ENCODE measurements at places on chromosomes 16 and 17. TPM values are rescaled to one million over a fixed set of nuclear protein-coding genes. Genes with fewer than 3 reads are reported as not detected.

Gene PABPN1L
- 0.26 TPM for polyA plus RNA-seq

Gene KRT36
- polyA plus RNA-seq = 0.22 TPM

Gene NDRG4
- 31.3 TPM for polyA plus RNA-seq

Gene ADAD2
- 25.9 TPM for polyA plus RNA-seq

Gene AIPL1
- 0.10 TPM for polyA plus RNA-seq

DNA sequence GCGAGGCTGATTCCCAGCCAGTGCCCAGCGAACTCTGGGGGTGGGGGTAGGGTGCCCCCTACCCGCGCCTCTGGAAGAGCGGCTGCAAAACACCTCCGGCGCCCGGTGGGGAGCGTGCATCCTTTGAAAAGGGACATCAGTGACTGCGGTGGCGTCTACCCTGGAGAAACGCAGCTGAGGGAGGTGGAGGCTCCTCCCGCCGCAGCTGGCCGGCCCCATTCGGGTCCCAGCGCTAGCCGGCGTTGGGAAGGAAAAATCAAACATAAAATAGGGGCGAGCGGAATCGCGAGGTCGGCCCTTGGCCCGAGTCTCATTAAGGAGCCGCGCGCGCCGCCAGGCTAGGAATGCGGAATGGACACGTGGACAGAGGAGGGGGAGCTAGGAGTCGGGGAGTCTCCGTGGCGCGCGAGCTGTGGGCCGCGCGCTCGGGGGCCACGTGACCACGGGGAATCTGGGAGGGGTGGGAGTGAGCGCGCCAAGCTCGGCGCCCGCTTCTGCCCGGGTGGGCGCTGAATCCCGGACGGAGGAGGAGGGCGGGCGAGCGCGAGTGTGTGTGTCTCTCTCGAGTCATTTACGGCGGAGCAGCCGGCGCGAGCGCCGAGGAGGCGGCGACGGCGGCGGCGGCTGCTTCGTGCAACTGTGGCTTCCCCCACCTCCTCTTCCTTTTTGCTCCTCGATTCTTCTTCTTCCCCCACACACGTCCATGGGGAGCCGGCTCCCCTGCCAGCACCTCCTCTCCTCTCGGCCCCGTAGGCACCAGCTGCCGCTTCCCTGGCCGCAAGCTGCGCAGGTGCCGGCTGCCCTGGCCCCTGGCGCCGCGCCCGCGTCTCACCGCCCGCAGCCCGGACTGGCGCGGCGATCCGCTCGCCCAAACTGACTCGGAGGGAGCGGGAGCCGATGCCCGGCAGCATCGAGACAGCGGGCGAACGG is at the start of gene TMEM132E:
TMEM132E (plus strand) TSS at position 566 of the 930 bp plus-strand sequence. CDS start 1,495 bp downstream, outside the sequence.
- DNase-seq = no peak
- peaks cover 32% of the 10 kb centered on the region for H3K4me1 ChIP-seq
- H3K27ac ChIP-seq = no peak within 1 kb of the TSS

DNA sequence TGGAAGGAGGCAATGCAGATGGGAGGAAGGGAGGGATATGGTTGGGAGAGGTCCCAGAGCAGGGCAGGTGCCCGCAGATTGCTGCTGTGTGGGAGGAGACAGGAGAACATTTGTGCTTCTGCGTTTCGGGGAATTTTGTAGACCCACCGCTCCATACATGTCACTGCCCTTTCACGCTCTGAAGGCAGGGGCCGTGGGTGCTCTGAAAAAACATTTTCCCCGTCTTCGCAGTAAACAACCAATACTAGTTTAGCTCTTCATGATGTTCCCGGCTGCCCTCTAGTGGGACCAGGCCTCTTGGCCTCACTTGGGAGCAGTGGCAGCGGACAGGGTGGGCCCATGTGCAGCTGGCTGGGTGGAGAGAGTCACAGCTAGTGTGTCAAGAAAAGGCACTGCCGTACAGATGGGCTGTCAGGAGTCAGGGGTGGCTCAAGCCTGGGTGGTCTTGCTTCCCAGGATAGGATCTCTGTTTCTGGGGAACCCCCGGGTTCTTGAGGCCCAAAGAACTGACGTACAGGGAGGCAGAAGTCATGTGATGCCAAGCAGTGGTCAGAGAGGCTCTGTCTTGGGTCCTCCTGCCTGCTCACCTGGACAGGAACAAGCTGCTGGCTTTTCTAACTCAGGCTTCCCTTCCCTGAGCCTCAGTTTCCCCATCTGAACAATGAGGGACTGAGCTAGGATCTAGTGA is 46.5 kb upstream of the CPNE2 start:
- no peak overlapping the region for H3K4me3 ChIP-seq
- no peaks in the 10 kb centered on the region for H3K27me3 ChIP-seq
- peaks cover 62% of the 10 kb centered on the region for H3K4me1 ChIP-seq
- peak; percentile 87 for DNase-seq
- peaks cover 45% of the 10 kb centered on the region for H3K36me3 ChIP-seq

DNA sequence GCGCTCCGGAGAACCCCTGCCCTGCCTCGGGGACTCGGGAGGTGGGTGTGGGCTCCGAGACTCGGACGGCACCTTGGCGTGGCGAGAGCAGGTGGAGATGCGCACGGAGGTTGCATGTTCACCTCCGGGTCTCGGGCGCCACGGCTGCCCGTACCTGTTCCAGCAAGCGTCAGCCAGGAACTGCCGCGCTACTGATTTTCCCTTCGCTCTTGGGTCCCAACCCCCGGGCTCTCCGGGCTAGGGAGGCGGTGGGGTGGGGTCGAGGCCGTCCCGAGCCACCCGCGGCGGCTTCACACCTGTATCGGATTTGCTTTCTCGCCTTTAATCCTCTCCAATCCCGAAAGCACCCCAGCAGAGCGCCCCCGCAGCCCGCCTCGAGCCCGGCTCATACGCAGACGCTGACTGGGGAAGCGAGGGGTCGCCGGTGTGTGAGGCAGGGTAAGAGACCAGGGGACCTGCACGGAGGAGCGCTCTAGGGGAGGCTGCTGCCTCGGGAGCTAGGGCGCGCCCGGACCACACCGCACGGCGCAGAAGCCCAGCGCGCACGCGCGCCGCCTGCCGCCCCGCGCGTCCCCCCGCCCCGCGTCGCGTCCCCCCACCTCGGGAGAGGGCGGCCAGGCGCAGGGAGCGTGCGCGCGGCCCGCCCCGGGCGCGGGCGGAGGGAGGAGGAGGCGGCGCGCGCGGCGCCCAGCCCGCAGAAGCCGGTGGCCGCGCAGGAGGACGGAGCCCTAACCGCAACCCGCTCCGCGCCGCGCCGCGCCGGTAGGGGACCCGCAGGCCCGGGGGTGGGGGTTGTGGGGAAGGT is at the start of gene DUSP14:
DUSP14 (plus strand) TSS at position 695 of the 805 bp plus-strand sequence. CDS start 22,382 bp downstream, outside the sequence.
- peaks cover 6% of the 10 kb centered on the region for H3K27me3 ChIP-seq
- H3K36me3 ChIP-seq = no peaks in the 10 kb centered on the region
- peaks cover 14% of the 10 kb centered on the region for H3K4me1 ChIP-seq
- DNase-seq = peak; percentile 92
- H3K4me3 ChIP-seq = peak within 1 kb of the TSS; percentile 90

DNA sequence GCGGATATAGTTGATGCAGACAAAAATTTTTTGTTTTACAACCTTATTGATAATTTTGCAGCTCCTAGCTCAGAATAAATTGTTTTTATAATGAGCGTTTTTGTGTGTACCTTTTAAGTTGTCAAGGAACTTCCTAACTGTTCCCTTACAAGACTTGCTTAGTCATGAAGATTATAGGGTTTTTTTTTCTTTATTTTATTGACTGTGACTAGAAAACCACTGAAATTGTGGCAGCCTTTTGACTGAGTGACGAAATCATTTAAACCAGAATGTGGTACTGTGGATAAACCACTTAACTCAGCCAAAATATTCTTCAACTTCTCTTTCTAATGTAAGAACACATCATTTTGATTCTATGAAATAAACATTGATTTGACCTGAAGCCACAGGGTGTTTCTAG is 40.8 kb upstream of the VPS4A start:
- no peak overlapping the region for H3K27ac ChIP-seq
- no peaks in the 10 kb centered on the region for H3K4me1 ChIP-seq
- H3K27me3 ChIP-seq = no peaks in the 10 kb centered on the region
- peaks cover 58% of the 10 kb centered on the region for H3K36me3 ChIP-seq
- H3K4me3 ChIP-seq = no peak overlapping the region
- DNase-seq = no peak

- peak overlapping the region; percentile 26 for H3K27ac ChIP-seq
- no peak for DNase-seq
- H3K4me3 ChIP-seq = no peak overlapping the region
- no peaks in the 10 kb centered on the region for H3K36me3 ChIP-seq
Measured at GRCh38 chr17:40522250-40522960, 21.0 kb upstream of the TNS4 start.

DNA sequence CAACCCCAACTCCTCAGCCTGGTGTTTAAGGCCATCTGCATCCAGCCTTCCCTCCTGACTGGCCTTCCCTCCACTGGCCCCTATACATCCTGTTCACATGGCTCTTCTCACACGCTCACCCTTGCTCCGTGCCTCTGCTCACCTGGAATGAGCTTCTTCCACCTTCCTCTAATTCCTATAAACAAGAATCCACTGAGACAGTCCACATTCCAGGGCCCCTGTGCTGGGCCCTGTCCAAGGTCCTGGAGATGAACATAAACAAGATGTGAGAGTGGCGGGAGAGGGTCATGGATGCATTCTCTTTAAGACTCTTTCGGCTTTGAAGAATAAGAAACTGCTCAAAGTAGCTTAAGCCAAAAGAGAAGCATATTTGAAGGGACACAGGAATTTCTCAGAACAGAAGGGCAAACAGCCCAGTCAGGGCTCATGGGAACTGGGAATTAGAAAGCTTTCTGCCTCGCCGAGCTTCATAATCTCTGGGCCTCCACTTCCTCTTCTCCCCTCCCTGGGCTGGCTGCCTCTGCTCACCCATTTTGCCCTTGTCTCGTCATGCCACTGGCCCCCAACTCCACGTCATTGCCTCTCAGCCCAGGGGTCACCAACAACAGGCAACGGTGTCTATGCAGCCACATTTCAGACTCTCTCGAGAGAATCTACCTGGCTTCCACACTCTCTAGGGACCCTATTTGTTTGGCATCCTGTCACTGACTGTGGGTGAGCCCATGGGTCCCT is 13.5 kb downstream of the SPPL2C start:
- no peak overlapping the region for H3K27ac ChIP-seq
- H3K27me3 ChIP-seq = no peaks in the 10 kb centered on the region
- no peaks in the 10 kb centered on the region for H3K4me1 ChIP-seq
- no peak for DNase-seq
- no peaks in the 10 kb centered on the region for H3K36me3 ChIP-seq

DNA sequence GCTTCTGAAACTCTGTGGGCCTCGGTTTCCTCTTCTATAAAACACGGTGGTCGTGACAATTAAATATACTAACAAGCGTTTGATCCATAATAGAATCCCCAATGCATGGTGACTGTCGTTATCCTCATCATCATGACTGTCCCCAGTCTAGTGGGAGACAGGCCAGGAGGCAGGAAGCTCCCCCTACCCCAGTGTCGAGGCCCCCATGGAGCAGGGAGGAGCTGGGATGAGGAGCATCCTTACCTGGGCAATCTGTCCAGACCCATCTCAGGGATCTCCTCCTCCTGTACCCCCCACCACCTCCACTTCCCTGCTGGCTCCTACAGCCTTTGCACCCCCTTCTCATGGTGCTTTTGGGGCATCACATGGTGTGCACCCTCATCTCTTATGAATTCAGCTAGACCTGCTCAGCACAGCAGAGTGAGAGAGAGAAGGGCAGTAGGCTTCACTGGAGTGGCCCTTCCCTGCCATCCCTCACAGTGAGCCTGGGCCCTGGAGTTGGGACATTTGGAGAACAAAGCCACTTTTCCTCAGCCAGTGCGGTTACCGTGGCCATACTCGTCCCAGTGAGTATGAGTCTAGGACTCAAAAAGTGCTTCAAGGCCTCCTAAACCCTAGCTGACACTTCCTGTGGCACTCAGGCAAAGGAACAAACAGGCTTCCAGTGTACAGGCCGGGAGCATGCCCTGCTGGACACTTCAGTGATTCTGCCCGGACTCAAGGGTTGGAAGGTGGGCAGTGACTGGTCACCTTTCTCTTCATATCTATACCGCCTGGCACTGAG is 148.6 kb downstream of the CLEC16A start:
- peaks cover 39% of the 10 kb centered on the region for H3K4me1 ChIP-seq
- H3K36me3 ChIP-seq = peaks cover 52% of the 10 kb centered on the region
- no peak overlapping the region for H3K27ac ChIP-seq

DNA sequence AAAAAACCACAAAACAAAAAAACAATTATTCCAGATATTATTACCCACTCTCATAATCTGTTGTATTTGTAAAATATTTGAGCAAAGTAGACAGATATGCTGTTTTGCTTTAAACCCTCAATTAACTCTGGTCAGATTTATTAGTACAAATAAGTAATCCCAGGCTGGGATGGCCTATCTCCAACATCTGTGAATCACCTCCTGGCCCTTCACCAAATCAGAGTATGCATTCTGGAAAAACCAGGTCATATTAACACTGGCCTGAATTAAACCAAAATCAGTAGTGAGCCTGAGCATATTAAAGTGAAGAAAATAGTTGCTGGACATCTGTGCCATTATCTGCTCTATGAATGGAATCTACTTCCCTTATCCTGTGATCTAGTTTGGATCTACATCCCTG is 41.0 kb downstream of the STAT3 start:
- H3K4me1 ChIP-seq = peaks cover 11% of the 10 kb centered on the region
- no peak overlapping the region for H3K4me3 ChIP-seq
- no peak overlapping the region for H3K27ac ChIP-seq
- no peaks in the 10 kb centered on the region for H3K27me3 ChIP-seq

DNA sequence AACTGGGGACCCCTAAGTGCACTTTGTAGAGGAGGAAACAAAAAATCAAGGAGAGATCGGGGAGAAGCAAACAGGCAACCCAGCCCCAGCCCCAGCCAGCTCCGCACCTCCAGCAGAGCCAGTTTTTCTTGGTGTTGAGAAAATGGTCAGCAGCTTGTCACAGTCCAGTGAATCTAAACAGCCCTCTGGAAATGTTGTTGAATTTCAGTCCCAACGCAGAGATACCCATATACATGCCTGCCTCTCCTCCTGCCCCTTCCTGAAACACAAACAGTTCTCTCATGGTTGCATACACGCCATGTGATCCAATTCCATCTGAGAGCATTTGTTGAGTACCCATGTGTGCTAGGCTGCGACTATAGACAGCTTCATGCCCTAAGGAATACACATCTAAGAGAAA is 42.4 kb upstream of the LHX1 start:
- DNase-seq = no peak
- no peaks in the 10 kb centered on the region for H3K4me1 ChIP-seq
- H3K4me3 ChIP-seq = no peak overlapping the region
- no peaks in the 10 kb centered on the region for H3K36me3 ChIP-seq
- H3K27ac ChIP-seq = no peak overlapping the region

GRCh38 chr17:50909765-50910605 is 43.8 kb upstream of the TOB1 start:
- H3K27ac ChIP-seq = peak overlapping the region; percentile 94
- DNase-seq = no peak
- no peak overlapping the region for H3K4me3 ChIP-seq
- no peaks in the 10 kb centered on the region for H3K27me3 ChIP-seq
- no peaks in the 10 kb centered on the region for H3K4me1 ChIP-seq

GRCh38 chr17:4837471-4838308 is 4.5 kb downstream of the MINK1 start:
- no peaks in the 10 kb centered on the region for H3K27me3 ChIP-seq
- H3K36me3 ChIP-seq = peaks cover 6% of the 10 kb centered on the region
- DNase-seq = no peak
- H3K27ac ChIP-seq = no peak overlapping the region

DNA sequence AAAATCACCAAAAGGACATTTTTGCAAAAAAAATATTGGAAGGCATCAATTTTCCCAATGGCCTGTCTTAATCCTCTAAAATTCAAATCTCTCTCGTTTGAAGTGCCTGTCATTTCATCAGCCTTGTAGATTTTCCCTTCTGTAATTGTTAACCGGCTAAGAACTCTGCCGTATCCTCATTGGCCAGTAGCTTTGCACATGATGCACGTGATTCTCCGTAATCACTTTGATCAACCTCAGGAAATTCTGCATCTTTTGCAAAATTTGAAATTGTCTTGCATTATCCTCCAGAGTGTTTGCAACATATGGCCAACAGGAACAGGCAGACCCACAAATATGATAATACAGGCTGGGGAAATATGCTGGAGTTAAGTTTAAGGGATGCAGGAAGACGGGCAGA is 184.2 kb upstream of the RPL38 start:
- H3K27me3 ChIP-seq = no peaks in the 10 kb centered on the region
- no peak for DNase-seq
- no peaks in the 10 kb centered on the region for H3K4me1 ChIP-seq
